Epithelial cell of esophagus (primary cell): ENCODE measurements at places on chromosomes 11 and 22.

- peak; percentile 23 for DNase-seq
Measured at GRCh38 chr11:70108250-70108649, 30.1 kb downstream of the ANO1 start.

GRCh38 chr11:115874843-115875242 is 370.6 kb upstream of the CADM1 start:
- DNase-seq = no peak

GRCh38 chr11:120063686-120064340 is 74.1 kb downstream of the TRIM29 start:
- DNase-seq = no peak

DNA sequence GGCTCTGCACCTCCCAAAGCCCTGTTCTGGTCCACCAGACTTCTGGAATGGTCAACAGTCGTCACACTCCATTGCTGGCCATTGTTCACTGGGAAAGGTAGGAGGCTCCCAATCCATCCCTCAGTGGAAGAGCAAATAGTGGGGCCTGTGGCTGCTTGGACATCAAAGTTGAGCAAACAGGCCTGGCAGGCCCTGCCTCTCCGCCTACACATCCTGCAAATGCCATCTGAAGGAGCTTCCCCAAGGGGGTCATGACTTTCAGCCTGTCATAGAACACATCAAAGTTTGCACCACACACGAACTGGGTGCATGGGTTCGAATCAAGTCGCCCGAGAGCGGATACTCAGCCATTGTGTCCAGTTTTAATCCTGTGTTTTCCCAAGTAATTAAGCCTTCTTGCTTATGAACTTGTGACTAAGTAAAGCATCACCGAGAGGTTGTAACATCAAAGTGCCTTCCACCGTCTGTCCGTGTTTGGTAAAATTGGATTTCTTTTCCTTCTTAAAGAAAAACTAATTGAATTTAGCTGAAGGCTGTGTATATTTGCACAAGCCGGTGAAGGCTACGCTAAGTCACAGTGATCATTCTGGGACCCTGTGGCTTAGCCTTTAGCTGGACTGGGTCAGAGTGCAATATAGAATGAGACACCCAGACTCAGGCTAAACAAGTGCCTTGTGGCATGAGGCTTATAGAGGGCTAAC is 36.1 kb downstream of the CLPB start:
- no peak for DNase-seq

DNA sequence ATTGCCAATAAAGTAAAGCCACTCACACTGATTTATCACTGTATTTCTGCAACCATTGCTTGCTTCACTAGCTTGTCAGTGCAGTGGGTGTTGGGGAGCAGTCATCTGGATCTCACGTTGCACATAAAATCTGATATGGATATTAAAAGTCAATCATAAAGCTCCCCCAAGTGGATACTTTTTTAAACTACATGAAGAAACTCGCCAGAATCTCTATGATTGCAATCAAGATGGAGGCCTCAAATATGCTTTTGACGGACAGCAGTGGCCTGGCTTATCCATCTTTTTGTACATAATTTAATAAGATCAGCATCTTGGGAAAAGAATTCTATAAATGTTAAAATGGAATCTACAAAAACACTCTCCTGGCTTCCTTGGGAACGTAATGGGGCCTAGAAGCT is 137.7 kb downstream of the WT1 start:
- peak; percentile 44 for DNase-seq

GRCh38 chr11:79212741-79213190 is 228.1 kb downstream of the TENM4 start:
- no peak for DNase-seq

GRCh38 chr11:126362879-126363655 is 7.6 kb downstream of the ST3GAL4 start:
- DNase-seq = no peak

- peak; percentile 58 for DNase-seq
Measured at GRCh38 chr11:77073328-77074001, 6.7 kb downstream of the CAPN5 start.
